Activated CD8-positive, alpha-beta T cell treated with anti-CD3 and anti-CD28 coated beads for 36 hours (primary cell): ENCODE measurements at places on chromosomes 6 and 20. TPM values are rescaled to one million over a fixed set of nuclear protein-coding genes. Genes with fewer than 3 reads are reported as not detected.

Gene EYA4
- not detected for total RNA-seq

Gene ZNF165
- 3.5 TPM for total RNA-seq

- no peak for DNase-seq
Measured at GRCh38 chr20:17747431-17747846, 47.7 kb downstream of the BANF2 start.

DNA sequence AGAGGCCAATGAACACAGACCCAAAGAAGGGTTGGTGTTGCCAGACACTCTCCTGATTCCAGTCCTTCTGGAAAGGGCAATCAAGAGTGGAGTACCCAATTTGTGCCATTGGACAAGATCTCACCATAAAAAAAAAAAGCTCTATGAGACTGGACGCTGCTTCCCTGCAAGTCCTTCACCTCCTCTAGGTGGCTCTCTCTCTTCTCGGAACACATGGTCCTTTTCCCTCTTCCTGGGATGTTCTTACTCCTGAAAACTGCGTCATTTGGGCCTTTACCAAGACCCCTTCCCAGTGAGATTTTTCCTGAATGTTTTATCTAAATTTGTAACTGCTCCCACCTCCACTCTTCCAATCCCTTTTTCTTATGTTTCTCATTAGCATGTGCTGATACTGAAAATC, 280.8 kb downstream of the FOXA2 start:
- DNase-seq = no peak

GRCh38 chr6:159693128-159693893, at the start of gene SOD2:
TSS of gene SOD2 (minus strand) at chr6:159693241. CDS start at chr6:159693167, 74 bp downstream.
- DNase-seq = peak; percentile 85
